ENCODE measurements at places on chromosomes 6 and 20.

- DNase-seq = no peak
These were observed 5.4 kb downstream of the RBL1 start for GRCh38 chr20:37090407-37090806.

GRCh38 chr6:132199343-132199742, 201.9 kb downstream of the MOXD1 start:
- no peak for DNase-seq

DNA sequence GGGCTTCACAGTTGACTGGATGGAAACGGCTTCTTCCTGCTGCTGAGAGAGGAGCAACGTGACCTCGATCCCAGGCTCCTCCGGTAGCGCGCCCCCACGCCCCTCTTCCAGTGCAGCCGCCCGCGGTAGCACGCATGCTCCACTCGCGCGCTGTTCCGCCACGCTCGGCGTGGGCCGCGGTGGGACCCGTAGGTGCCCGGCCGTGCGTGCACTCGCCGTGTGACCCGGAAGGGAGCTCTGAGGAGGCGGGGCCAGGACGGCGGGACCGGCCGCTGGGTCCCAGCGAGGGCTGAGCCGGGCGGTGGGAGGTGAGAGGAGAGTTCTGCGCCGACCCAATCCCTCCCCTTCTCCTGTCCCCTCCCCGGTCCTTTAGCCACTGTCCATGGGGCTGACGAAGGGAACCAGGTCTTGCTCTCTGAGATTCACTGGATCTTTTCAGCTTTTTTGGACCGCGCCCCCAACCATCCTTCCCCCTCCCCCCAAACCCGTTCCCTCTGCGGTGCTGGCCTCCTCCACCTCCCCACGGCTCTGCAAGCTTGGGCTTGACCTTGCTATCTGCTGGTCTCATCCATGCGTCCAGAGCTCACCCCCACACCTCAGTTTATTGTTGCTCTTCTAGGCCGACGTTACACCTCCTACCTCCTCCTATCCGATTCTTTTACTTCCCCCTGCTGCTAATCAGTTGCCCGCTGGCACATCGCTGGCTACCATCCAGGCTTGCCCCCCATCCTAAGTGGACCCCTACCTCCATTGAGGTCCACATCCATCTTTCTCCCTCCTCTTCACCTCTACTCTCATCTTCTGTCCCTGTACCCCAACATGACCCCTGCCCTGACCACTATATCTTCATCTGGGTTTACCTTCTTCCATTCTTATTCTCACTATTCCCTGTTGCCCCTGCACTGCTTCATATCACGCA, at the start of gene CUL9:
Gene CUL9, plus strand, starts transcription at position 255 of the 919 bp plus-strand sequence. CDS start 2,115 bp downstream, outside the sequence.
- DNase-seq = peak; percentile 71

DNA sequence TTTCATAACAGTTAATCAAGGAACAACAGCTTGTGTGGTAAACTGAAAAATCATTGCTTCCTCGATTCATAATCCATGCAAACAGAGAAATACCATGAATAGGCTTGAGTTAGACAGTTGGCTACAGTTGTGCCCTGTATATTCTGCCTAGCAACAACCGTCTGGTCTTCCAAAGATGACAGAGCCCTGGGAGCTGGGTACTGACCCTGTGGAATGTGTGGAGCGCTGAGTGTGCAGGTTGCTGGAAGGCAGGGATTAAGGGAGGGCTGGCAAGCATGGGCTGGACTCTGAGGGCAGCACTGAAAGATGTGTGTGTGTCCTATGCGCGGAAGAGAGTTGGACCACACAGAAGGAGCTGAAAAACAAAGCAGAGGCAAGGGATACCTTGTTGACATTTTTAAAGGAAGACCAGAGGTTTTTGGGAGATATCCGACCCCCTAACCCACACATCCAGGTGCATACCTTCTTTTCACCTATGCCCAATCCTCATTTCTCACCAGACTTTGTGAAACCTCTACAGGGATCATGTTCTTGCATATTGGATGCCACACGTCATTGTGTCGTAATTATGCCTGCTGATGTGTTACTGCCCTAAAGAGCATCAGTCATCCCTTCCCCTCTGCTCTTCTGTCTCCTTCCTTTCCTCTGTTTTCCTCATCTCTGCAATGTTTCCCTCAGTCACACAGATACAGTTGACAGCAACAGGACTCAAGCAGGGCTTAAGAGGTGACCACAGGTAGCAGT, 58.2 kb upstream of the VGLL2 start:
- DNase-seq = no peak

DNA sequence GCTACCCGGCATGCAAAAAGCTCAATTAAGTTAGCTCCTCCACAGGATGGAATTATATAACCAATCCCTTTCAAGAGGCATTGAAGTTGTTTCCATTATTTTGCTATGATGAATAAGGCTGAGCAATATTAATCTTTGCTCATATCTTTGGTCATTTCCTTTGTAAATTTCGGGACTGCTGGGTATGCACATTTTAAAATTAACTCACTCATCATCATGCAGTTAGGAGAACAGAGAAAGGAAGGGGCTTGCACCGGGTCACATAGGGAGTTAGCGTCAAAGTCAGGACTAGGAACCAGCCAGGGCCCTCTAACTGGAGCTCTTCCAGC, 430 bp upstream of the FAM110A start:
- no peak for DNase-seq

GRCh38 chr6:29943053-29943966, 978 bp downstream of the HLA-A start:
- peak; percentile 36 for DNase-seq

DNA sequence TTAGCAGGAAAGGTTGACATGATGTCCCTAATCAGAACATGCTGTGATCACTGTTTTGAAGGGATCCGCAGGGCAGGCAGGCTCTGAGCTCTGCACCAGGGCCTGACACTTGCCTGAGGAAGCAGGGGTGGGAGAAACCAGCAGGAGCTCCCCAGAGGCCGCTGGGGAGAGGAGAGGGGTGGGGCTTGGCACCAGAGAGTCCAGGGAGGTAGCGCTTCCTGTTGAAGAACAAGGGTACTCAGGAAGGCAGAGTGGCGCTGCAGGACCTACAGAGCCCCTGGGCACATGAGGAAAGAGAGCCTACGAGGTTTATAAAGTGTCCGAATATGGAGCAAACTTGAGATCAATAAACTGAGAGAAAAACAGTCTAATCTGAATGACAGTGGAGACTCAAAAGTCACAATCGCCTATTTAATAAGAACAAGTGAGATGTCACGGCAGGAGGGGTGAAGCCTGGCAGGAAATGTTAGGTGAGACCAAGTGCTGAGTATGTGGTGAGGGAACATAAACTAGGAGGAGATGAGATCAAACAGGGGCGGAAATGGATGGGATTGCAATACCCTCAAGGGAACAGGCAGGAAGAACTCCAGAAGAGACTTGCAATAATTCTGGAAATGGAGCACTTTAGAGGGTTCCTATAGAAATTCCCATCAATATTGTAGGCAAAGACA, 5.8 kb upstream of the TBXT start:
- no peak for DNase-seq

GRCh38 chr6:17907406-17908229, 79.8 kb downstream of the KIF13A start:
- no peak for DNase-seq

All from NCI-H187 (cell line).